Islet precursor cell (in vitro differentiated cells): ENCODE measurements at places on chromosomes 1 and 21.
A peak's percentile ranks its signal among the peaks of the same experiment; 100 is the strongest.

DNA sequence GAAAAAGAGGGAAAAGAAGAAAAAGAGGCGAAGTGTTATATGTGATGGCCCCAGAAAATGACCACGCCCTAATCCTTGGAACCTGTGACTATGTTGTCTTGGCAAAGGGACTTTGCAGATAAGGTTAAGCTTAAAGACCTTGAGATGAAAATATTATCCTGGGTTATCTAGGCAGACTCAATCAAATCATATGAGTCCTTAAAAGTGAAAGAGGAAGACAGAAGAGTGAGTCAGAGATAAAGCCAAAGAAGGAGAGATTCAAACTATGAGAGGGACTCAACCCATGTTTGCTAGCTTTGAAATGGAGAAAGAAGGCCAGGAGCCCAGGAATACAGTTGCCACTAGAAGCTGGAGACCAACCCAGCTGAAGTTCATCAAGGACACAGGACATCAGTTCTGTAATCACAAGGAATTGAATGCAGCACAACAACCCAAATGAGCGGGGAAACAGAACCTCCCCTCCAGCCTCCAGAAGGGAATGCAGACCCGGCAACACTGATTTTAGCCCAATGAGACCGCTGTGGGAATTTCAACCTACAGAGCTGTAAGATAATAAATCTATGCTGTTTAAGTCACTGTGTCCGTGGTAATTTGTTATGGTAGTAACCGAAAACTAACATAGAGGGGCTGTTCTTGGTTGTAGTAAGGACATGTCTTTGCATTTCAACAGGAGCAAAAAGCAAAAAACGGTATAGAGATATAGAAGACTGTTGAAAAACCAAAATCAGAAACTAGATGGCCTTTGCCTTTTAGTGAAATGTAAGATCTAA is 4.2 kb upstream of the RGS8 start:
- DNase-seq: no peak

- DNase-seq: no peak
These were observed 934.7 kb downstream of the PLA2G4A start for GRCh38 chr1:187763465-187763864.

DNA sequence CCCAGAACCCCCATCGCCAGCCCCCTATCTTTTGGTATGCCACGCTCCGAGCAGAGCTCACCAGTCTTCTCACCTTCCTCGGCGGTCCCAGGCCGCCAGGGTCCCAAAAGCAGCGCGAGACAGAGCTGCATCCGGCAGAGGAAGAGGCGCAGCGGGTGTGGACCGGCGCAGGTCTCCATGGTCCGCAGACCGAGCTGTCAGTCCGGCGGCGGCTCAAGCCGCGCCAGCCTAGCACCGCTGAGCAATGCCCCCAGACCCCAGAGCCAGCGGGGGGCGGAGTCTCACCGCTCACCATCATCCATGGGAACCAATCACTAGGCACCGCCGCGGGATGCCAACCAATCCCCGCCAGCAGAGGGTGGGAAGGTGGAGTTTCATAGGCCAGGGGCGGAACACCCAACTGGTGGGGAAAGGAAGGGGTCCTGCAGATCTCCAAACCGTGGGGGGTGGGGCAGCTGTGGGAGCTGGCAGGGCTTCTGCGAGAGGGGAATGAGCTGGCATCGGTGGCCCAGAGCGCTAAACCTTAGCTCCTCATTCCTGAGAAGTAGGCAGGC is at the start of gene EPHA10:
EPHA10 (minus strand) TSS at position 233 of the 554 bp plus-strand sequence; CDS start at position 179, 54 bp downstream.
- DNase-seq: no peak

DNA sequence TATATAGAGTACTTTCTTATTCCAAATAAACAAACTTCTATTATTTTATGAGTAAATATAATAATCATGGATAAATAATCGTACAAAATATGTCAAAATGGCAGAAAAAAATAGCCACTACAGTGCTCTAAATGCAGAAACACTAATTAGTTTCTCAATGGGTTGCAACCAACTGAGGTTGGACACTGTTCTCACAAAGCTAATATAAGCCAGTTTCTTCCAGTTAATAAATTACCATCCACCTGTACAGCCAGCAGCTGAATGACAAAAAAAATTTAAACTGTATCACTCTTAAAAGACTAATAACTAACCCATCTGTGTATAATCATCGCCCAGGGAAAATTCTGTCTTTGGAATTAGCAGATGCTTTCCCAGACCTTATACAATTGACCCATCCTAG is 36.9 kb downstream of the GDAP2 start:
- no peak for DNase-seq

DNA sequence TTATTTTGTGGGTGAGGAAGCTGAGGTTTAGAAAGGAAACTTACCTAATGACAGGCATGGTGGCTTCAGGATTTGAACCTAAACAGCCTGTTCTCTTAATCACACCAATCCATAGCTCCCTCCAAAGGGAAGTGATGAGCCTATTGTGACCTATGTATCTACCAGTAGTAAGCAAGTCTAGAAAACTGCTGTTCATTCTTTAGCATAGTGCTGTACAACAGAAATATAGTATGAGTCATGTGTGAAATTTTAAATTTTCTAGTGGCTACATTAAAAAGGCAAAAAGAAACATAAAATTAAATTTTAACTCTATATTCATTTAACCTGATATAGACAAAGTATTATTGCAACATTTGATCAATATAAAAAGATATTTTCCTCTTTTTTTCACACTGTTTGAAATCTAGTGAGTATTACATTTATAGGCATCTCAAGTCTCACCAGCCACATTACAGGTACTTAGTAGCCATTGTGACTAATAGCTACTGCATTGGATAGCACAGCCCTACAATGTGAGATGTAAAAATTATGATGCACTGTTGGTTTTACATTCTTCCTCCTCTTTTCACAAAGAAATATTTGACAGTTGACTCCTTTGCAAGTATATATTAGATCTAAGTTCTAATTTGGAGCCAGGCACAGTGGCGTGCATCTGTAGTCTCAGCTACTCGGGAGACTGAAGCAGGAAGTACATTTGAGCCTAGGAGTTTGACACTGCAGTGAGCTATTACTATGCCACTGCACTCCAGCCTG is 16.6 kb downstream of the IPO9 start:
- no peak for DNase-seq

- no peak for DNase-seq
These were observed 79.6 kb downstream of the PDE4B start for GRCh38 chr1:65872301-65872700.

DNA sequence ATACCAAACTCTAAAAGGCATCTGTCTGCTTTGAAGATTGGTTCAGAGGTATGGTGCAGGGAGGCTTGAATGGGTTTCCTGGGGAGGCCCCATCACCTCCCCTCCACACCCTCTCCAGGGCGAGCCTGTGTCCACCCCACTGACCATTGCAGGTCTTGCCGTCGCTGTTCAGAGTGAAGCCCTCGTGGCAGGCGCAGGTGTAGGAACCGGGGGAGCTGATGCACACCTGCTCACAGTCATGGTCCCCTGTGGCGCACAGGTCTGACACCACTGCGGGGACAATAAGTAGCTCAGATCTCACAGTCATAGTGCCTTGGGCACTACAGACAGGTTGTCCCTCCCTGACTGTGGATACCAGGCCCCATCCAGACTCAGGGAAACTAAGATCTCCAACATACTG is 6.7 kb downstream of the MATN1 start:
- no peak for DNase-seq

DNA sequence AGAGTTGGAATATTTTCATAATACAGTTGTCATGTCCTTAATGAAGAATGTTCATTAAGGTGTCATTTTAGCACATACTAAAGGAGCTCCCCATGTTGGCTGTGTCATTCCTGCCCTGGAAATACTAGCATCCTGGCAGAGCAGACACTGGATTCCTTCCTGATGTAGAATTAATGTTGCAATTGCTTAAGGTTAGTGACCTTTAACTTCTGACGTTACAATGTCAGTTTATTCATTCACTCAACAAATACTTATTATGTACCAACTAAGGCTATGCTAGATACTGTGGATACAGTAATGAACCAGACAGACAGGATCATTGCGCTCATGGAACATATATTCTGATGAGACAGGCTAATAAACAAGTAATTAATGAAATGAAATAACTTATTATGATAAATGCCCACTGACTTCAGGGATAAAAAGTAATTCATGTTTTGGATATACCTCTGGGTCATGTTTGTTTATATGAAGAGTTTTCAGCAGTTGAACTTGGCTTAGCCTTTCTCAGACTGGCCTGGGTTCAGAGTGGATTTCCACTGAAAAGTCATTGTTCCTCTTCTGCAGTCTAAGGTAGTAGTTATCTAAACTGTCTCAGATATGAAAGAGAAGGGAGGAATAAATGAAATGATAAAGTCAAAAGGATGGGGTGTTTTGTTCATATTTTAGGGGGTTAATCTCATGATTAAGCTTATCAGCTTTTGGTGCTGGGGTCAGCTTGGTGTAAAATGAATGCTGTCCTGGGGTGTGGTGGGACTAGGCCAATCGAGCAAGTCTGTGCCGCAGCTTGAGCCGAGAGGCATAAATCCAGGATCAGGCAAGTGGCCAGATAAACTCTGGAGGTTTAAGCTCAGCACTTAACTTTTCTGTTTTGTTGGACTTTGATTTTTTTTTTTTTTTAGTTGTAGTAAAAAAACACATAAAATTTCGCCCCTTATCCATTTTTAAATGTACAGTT is 43.3 kb upstream of the KCNQ4 start:
- DNase-seq: no peak

DNA sequence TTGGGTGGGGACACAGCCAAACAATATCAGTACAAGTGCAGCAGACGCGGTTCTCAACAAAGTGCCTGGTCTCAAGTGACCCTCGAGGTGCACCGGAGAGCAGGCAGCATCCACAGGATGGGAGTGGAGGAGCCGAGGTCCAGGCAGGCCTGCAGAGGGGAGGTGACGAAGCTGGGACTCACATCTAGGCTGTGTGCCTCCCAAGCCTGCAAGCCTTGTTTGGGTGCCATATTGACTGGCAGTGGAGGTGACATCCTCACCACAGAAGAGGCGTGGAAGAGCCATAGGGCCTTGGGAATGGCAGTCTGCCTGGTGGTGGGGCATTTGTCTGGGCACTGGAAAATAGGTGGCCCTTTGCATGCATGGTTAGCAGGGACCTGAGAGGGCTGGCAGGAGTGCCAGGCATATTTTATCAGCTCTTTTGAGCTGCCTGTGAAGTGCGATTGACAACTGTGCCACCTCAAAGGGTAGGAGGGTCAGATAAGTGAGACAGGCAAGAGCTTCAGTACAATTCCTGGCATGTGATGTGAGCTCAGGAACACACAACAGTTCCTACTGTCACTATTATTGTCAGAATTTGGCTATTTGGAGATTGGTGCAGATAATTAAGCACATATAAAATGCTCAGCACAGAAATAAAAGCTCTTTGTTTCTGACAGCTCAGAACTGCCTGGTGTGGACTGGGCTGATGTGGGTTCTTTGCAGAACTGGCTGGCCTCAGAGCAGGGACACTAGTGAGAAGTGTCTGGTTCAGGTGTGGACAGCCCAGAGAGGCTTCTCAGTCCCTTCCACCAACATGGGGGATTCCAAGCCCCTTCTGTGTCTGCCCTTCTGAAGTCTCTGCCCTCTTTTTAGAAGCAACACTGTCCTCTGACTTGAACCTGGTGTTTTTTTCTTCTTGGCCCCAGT is 347.6 kb upstream of the AJAP1 start:
- DNase-seq: peak; percentile 29

GRCh38 chr21:34154878-34155277 is 81.5 kb downstream of the MRPS6 start:
- DNase-seq: no peak

DNA sequence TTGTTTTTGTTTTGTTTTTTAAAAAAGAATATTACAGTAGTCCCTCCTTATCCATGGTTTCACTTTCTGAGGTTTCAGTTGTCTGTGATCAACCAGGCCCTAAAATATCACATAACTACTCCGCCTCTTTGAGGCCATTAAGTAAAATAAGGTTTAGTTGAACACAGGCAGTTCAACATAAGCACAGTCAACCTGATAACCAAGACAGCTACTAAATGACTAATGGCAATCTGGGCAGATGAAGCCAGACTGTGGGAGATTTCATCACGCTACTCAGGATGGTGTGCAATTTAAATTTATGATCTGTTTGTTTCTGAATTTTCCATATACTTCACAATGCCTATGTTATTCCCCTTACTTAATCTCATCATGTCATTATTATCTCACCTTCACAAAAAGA is 30.1 kb downstream of the LDLRAD1 start:
- no peak for DNase-seq

GRCh38 chr1:50978852-50979781 is 9.1 kb downstream of the CDKN2C start:
- DNase-seq: peak; percentile 32

- DNase-seq: no peak
These were observed 9.4 kb downstream of the LAPTM5 start for GRCh38 chr1:30748098-30748698.

DNA sequence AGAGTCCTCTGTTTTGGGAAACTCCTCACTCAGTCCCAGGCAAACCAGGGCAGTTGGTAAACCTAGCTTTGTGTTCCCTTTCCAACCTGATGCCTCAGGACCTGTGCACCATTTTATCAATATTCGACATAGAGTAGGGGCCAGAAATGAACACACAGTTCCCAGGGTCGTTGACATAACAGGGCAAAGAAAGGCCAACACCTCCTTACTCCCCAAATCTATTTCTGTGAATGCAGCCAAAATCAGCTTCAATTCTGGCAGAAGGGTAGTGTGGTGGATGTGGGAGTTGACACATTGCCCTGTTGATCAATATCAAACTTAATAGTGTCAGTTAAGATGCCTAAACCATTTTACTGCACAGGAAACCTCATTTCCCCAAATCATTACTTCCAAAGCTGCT is 104.6 kb upstream of the SPATA6 start:
- no peak for DNase-seq

GRCh38 chr1:71106658-71107322 is 26.0 kb upstream of the ZRANB2 start:
- no peak for DNase-seq
